ENCODE measurements at places on chromosomes 6 and 20.

- DNase-seq: no peak
Observed at GRCh38 chr6:2855061-2855519, 13.4 kb upstream of the SERPINB1 start.

GRCh38 chr6:45635284-45635867, 257.6 kb upstream of the SUPT3H start:
- no peak for DNase-seq

- DNase-seq: no peak
Observed at GRCh38 chr6:167426651-167427050, 101.8 kb downstream of the TTLL2 start.

- DNase-seq: no peak
Observed at GRCh38 chr6:45969026-45969425, 46.6 kb downstream of the CLIC5 start.

DNA sequence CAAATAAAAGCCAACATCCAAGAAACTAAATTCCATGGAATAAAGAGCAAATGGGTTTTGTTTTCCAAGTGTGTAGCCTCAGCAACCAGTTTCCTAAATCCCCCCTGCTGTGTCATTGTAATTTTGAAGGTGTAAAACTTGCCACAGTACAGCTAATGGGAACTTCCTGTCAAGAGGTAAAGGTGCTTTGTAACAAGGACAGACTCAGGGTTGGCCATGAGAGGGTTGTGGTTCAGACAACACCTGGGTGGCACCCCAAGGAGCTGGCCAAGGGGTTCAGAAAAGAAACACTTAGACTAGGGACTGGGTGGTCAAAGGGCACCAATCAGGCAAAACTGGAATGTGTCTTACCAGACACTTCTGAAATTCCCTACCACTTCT, 52.4 kb upstream of the LYRM2 start:
- no peak for DNase-seq

DNA sequence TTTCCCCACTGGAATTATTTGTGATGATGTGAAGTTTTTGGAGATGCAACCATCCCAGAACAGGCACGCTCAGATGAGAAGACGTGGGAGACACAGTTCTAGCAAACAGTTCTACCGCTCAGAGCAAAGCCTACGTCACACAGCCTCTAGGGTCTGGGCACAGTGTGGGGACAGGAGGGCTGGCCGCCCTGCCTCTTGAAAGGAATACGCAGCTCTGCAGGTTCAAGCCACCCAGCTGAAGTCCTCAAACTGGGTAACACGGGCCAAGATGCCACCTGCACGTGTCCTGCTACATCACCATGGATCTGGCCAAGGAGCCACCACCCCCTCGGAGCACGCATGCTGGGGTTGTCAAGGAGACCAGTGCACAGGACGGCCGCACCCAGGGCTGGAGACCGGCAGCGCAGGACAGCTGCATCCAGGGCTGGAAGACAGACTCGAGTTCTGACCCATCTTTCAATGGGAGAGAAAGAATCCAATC, 75.0 kb downstream of the NOL4L start:
- no peak for DNase-seq

GRCh38 chr6:15898693-15899092, 230.2 kb upstream of the MYLIP start:
- DNase-seq: no peak

DNA sequence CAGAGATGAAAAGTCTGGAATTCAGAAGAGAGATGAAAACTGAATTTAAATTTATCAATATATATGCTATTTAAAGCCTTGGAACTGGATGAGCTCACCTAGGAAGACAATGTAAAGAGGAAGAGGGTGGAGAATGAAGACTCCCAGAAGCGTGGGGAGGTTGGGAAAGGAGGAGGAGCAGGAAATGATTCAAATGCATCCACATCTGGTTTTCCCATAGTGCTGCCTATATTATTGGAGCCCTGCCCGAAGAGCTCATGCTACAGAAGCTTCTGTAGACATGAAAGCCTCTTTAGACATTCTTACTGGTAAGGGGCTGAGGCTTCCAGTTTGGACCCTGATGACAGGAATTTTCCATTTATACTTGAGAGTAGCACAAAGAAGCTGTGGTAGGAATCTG, 19.2 kb downstream of the PDE7B start:
- no peak for DNase-seq

GRCh38 chr6:27040244-27041042, 207.1 kb upstream of the PRSS16 start:
- DNase-seq: no peak
